ENCODE measurements at places on chromosomes 16 and 17.

DNA sequence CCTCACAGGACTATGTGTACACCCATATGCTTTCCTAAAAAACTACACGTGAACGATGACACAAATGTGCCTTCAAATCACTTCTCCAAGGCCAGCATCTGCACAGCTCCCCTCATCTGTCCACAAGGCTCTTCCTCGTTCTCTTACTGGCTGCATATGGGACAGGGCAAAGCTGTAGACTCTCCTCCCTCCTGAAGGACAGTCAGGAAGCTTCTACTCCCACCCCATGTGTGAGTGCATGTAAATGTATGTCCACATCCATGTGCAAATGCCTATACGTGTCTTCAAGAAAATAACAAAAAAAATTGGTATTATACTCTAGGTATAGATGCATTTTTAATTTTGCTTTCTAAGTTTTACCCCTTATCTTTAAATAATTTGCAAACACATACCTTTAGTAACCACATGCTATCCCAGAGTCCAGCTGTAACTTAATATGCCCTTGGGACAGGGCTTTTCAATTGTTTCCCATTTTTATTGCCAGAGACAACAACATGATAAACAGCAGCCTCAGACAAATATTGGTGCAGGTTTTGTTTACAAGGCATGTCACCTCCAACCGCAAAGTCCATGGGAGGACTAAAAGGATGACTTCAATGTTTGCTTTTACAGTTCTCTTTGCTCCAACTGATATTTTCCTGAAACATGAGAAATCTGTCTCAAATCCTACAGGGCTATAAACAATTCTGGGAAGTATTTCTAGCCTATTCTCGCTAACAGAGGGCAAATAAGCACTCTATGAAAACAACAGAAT is 31.6 kb upstream of the FAAP100 start:
- DNase-seq: no peak

GRCh38 chr16:62035115-62036092 is 834 bp downstream of the CDH8 start:
- no peak for DNase-seq

DNA sequence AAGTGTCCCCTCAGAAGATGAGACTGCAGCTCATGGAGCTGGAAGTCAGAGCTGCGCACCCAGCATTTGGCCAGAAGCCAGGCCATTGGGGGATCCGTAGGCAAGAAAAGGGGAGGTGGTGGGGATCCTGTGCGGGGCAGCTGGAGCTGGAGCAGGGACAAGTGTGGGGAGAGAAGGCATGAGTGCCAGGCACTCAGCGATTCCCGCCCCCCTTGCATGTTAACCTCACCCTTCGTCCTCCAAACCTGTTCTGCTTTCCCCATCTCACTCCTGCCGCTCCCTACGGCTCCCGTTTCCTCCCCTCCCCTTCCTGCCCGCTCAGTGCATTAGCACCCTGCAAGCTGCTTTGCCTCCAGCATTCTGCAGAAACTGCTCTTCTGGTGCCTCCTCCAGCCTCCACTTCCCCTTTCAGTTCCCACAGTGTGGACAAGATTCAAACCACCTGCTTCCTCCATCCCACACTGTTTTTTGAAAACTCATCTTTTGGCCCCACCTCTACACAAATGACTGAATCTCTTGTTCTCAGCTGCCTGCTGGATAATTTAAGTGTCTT is 5.6 kb downstream of the ALOX15 start:
- peak; percentile 44 for DNase-seq

- no peak for DNase-seq
Observed at GRCh38 chr16:81241706-81242105, 3.2 kb downstream of the BCO1 start.

DNA sequence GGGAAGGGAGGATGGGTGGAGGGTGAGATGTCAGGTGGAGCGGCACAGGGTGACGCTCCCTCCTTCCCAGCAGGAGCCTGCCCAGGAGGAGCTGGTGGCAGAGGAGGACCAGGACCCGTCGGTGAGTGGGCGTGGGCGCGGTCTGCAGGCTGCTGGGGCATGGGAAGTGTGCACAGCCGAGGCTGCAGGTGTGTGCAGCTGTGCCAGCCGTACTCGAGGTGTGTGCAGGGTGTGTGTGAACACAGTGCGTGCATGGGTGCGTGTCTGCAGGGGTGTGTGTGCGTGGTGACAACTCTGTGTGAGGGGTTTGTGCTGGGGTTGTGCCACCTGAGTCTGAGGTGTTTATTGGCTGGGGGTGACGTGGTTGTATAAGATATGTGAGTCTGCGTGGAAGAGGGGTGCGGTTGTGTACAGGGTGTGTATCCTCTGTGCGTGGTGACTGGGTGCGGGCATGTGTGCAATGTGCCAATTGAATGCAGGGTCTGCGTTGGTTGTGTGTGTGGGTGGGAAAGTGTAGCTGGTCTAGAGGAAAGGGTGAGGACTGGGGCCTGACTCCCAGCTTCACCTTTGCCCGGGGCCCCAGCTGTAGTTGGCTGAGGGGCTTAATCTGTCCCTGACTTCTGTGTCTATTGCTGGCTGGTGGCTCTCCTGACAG is 670 bp downstream of the TNFSF12 start:
- no peak for DNase-seq

DNA sequence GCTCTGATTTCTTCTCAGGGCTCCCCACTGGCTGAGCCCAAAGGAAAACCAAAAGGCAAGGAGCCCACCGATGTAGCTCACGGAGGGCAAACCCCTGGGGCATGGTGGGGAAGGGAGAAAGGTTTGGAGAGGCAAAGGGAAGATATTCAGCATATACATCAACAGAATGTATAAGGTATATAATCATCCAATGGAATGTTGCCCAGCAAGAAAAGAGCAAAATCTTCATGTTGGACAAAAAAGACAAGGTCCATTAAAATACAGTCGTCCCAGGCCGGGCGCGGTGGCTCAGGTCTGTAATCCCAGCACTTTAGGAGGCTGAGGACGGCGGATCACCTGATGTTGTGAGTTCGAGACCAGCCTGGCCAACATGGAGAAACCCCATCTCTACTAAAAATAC is 1.6 kb downstream of the CPPED1 start:
- no peak for DNase-seq

- peak; percentile 46 for DNase-seq
Observed at GRCh38 chr17:4934173-4934979, 2.3 kb downstream of the GP1BA start.

GRCh38 chr17:22600644-22601298 is 908.4 kb downstream of the KCNJ18 start:
- DNase-seq: no peak

GRCh38 chr17:12790249-12791106 is 1.2 kb downstream of the ARHGAP44 start:
- DNase-seq: no peak

DNA sequence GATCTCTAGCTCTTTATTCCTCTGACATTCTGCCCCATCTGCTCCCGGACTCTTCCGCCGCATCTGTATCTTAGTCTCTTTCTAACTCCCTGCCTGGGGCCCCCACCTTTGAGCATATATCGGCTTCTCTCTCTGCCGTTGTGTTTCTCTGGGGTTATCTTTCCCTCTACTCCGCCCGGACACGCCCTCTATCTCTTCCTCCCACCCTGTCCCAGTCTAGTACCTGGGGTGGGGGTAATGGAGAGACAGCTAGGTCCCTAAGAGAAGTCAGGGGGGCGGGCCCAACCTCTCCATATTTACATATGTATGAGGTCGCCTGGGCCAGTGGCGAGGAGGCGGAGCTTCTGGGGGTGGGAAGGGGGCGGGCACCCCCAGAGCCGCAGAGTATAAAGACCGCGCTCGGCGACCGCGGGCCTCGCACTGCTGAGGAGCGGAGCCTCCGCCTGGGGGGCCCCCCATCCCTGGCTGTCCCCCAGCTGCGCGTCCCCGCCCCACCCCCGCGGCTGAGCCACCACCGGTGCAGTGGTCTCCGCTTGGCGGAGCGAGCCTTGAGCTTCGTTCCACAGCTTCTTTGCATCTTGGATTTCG is at the start of gene ATP1B2:
Gene ATP1B2, plus strand, starts transcription at position 418 of the 588 bp plus-strand sequence. CDS start 593 bp downstream, outside the sequence.
- DNase-seq: peak; percentile 54

DNA sequence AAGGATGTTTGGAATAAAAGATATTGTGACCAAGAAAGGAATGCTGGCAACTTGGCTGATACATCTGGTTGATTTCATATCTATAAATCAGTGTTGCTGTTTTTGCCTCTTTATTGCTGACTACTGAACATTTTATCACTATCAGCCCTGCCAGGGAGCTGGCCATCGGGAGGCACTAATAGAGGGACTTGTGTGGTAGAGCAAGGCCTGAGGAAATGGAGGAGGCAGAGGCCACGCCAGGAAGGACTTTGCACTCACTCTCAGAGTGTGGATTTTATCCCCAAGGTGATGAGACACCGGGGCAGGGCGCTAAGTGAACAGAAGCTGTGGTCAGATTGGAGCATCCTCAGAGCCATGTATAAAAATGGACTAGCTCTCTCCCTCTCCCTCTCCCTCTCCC is 9.3 kb upstream of the CYB561 start:
- no peak for DNase-seq

DNA sequence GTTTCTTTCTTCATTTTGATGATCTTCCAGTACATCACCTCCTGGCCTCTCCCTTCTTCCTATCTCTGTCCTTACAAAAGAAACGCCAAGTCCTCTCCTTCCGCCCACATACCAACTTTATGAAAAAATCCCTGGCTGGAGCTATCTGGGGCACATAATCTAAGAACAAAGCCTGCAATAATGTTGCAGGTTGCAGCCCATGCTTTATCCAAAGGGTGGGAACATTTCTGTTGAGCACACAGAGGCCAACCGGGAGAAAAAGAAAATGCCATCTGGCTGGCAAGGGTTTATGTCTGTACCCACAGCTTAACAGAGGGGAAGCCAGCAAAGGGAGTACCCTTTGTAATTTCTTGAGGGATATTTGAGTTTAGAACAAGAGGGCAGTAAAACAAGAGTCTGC is 409.6 kb downstream of the SOX9 start:
- DNase-seq: no peak

DNA sequence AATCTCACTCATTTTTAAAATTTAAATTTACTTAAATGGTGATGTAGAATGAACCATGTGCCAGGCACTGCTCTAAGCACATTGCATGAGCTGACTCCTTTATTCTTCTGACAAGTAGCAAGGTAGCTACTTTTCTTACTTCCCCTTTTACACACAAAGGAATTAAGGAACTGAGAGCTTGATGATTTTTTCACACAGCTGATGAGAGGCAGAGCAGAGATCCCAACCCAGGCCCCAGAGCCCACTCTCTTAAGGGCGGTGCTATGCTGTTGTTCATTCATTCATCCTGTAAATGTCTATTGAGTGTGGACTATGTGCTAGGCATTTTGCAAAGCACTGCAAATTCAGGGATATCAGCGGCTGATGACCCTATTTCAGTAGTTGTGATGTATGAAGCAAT is 17.9 kb downstream of the SEC14L5 start:
- DNase-seq: peak; percentile 68

- DNase-seq: no peak
Observed at GRCh38 chr17:59420901-59421300, 89.4 kb downstream of the YPEL2 start.

GRCh38 chr17:50939795-50940684 is 73.9 kb upstream of the TOB1 start:
- no peak for DNase-seq

DNA sequence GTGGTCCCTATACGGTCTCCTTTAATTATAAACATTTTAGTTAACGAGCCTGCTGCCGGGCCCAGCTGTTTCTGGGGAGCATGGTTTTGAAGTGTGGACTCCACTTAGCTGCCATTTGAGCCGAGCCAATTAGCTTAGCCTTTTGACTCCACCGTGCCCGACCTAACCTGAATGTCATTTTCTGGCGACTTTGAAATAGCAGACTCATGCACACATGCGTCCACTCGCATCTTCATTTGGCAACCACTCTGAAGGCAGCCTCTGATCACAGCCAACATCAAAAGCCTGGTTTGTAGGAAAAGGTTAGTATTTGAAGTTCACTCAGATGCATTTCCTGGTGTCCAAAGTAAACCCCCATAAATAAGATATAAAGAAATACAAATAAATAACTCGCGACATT is 16.8 kb downstream of the AXIN2 start:
- DNase-seq: no peak

GRCh38 chr16:73054498-73054812 is 6.5 kb upstream of the ZFHX3 start:
- DNase-seq: no peak

DNA sequence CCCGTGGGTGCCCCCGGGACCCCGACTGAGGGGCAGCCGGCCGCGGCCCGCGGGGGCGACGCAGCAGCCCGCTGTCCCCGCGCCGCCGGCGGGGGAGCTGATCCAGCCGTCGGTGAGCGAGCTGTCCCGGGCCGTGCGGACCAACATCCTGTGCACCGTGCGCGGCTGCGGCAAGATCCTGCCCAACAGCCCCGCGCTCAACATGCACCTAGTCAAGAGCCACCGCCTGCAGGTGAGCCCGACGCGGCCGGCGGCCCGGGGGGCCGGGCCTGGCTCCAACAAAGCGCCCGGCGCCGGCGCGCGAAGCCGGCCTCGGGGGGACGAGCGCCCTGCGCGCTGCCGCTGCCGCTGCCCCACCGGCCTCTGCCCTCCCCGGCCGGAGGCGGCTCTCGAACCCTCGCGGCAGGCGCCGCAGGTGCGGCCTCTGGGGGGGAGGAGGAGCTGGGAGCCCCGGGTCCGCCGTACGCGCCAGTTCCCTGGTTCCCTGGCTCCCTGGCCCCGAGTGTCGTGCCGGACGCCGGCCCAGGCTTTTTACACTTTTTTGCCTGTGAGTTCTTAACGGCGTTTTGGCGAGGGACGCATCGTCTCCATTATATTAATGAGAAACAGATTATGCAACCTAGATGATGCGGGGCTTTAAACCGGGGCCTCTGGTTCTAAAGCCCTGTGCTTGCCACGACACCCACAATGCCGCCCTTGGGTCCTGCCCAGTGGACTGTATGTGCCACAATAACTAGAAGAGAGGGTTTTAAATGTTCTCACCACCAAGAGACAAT is 521 bp downstream of the ATMIN start:
- DNase-seq: peak; percentile 57

- no peak for DNase-seq
Observed at GRCh38 chr16:81259916-81260315, 21.4 kb downstream of the BCO1 start.

DNA sequence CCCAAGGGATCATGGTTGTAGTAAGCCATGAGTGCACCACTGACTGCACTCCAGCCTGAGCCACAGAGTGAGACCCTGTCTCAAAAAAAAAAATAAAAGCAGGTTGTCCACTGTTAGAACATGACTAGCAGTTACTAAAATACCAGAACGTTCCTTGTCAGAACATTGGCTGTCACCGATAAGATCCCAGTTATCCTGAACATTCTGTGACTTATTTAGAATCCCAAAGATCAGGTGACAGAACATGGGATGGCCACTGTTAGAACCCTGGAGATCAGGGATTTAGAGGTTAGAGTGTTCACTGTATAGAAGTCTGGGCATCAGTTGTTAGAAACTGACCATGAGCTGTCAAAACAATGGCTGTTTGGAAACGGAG is 8.6 kb downstream of the CES4A start:
- no peak for DNase-seq

GRCh38 chr16:31861455-31861854 is 12.2 kb upstream of the ZNF267 start:
- no peak for DNase-seq

DNA sequence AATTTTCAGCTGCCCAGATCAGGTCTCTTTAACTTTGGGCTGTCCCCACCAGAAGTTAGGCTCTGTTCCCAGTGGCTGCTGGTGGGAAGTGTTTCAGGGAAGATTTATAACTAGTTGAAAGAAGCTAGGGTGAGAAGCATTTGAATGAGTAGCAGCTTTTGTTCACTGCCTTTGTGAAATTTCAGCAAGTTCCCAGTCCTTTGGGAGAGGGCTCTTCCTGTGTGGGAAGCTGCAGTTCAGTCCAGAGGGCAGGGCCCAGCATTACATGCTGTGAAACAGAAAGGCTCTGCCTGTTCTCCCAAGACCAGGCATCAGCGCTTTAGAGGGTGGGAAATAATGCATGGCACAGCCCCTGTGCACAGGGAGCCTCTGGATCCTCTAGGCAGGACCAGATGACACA is 17.8 kb downstream of the PROCA1 start:
- DNase-seq: no peak

GRCh38 chr17:46944931-46945330 is 22.0 kb downstream of the GOSR2 start:
- no peak for DNase-seq

Measured in GM19239 (cell line).